ENCODE measurements at places on chromosomes 4 and X.
A peak's percentile ranks its signal among the peaks of the same experiment; 100 is the strongest.

DNA sequence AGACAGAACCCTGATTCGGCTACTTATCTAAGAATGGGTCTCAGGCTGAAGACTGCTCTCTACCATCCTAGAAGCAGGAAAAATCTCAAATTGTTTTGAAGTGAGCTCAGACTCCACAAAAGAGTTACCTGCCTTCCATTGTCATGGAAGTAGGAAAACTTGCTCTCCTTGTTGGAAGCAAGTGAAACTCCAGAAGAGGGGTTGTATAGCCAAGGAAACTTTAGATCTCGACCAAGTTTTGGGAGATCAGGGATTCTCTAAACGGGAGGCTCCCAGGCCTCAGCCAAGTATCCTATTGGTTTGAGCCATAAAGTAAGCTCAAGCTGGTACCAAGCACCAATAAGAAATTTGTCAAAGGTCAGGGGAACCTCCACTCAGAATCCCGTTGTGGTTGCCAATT is 9.2 kb upstream of the FHDC1 start:
- no peak for DNase-seq

GRCh38 chr4:122797405-122798094 is 29.1 kb upstream of the FGF2 start:
- no peak for DNase-seq

GRCh38 chr4:167838686-167839085 is 253.7 kb upstream of the ANXA10 start:
- DNase-seq = no peak

DNA sequence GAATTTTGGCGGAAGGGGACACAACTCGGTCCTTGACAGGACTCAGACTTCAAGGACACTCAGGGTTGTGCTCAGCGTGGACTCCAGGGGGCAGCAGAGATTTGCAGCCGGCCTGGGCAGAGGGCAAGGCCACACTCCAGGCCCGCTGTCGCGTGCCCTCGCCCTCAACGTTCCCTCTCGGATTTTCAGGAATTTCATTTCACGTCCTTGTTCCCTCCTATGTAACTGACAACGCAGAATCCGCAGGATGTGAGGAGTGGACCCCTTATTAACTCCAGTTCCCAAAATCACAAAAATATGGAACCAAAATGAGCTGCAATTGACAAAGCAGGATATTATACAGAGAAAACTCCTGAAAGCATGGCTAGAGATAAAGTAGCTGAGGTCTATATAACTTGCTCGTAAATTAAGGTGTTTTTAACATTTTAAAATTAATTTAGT is 21.0 kb upstream of the DCTD start:
- DNase-seq = peak; percentile 35

DNA sequence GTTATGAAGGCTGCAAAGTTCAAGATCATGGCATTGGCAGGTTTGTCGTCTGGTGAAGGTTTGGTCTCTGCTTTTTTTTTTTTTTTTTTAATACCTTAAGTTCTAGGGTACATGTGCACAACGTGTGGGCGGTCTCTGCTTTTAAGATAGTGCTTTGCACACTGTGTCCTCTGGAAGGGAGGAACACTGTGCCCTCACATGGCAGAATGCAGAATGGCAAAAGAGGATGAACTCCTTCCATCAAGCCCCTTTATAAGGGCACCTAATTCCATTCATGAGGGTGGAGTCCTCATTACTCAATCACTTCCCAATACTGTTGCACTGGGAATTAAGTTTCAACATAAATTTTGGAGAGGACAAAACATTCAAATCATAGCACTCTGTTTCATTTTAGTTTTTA is 101.4 kb downstream of the GLRA2 start:
- no peak for DNase-seq

GRCh38 chr4:95601356-95601755 is 52.6 kb upstream of the UNC5C start:
- DNase-seq = no peak

DNA sequence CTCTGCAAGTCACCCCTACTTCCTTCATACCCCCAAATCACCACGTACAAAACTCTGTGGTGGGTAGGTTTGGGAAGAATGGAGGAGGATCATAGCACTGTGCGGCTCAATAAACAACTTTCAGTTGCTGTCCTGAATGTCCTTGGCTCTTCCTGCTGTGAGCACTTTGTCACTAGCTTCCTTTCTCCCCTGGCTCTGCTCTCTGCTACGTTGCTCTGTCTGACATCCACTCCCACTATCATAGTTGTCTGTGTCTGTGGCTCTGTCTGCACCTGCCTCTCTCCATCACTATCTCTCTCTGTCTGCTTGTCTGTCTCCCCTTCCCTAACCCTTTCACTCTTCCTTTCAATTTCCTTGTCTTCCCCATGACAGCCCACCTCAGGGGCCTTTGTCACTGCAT is 21.2 kb upstream of the SMPX start:
- no peak for DNase-seq
